Fibroblast of the aortic adventitia (primary cell): ENCODE measurements at places on chromosomes 7 and 10. TPM values are rescaled to one million over a fixed set of nuclear protein-coding genes. Genes with fewer than 3 reads are reported as not detected.

The OR2A42 gene
- total RNA-seq: not detected in 2 replicates

The CXCL12 gene
- 54.1 and 381 TPM in 2 replicates for total RNA-seq

The ATOH7 gene
- not detected in 2 replicates for total RNA-seq

DNA sequence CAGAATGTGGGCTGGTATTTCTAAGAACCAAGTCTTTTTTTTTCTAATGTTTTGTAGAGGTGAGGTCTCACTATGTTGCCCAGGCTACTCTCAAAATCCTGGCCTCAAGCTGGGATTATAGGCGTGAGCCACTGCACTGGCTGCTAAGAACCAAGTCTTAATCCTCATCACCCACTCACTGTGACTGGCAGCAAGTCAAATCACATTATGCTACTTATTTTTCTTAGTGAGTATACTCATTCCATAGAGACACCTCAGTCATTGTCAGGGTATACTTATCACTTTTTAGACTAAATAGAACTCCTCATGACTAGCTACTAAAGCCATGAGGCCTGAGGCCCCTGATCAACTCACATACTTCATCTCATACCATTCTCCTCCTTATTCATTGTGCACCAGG is 116.1 kb downstream of the STRA8 start:
- peak; percentile 41 for DNase-seq

DNA sequence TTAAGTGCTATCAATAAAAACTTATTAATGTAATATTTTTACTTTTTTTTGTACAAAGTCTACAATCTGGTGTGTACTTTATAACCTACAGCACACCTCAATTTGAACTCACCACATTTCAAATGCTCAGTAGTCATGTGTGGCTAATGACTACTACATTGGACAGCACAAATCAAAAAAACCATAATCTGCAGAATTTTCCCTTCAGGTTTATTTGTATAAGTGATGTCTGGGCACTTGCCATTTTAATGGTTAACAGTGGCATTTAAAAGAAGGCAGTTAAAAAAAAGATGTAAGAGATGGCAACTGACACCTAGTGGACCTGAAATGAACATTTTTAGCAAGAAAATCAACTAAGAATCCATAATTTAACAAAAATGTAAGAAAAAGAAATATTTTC is 124.6 kb upstream of the NRBF2 start:
- DNase-seq: peak; percentile 15

DNA sequence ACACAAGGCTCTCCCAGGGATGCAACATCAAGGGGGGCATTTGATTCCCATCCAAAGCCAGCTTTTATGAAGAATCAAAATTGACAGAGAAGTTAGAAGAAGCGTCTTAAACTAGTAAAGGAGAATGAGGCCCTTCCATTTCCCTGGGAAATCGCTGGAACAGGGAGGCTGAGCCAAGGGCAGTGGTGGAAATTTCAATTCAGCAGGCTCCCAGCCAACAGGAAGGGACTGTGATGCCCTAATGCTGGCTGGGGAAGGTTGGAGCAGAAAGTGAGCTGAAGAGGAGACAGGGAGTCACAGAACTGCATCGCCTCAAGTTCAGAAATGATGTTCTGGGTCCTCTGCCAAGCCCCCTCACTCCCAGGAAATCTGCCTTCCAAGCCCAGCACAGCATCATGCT is 517.3 kb downstream of the GRID1 start:
- DNase-seq: no peak

GRCh38 chr10:6141296-6142151 is 52.7 kb downstream of the RBM17 start:
- DNase-seq: peak; percentile 80
